ENCODE measurements at places on chromosomes 7 and 10.

- peak; percentile 98 for DNase-seq
These were observed 294.7 kb upstream of the PITRM1 start for GRCh38 chr10:3467052-3467951.

GRCh38 chr7:8215648-8216333, 46.2 kb downstream of the ICA1 start:
- no peak for DNase-seq

- no peak for DNase-seq
These were observed 8.3 kb downstream of the ATOH7 start for GRCh38 chr10:68223535-68224165.

DNA sequence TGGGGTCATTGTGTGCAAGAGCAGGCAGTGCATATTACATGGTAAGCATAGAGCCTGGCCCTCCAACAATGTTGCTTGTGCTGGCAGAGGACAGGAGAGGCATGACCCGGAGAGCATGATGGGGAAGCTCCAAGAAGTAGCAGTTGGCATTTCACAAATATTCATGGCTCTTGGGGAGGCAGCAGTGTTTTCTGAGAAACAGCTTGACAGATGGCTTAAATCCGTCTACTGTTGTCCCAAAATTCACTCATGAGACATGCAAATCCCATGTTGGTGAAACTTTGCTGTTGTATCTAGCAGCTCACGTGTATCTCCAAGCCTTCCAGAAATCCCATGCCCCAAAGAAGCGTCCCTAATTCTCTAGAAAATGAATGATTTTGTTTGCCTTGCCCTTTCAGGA, 487.0 kb downstream of the SORCS3 start:
- DNase-seq = no peak

GRCh38 chr7:155215576-155216325, 81.9 kb upstream of the INSIG1 start:
- DNase-seq = no peak

DNA sequence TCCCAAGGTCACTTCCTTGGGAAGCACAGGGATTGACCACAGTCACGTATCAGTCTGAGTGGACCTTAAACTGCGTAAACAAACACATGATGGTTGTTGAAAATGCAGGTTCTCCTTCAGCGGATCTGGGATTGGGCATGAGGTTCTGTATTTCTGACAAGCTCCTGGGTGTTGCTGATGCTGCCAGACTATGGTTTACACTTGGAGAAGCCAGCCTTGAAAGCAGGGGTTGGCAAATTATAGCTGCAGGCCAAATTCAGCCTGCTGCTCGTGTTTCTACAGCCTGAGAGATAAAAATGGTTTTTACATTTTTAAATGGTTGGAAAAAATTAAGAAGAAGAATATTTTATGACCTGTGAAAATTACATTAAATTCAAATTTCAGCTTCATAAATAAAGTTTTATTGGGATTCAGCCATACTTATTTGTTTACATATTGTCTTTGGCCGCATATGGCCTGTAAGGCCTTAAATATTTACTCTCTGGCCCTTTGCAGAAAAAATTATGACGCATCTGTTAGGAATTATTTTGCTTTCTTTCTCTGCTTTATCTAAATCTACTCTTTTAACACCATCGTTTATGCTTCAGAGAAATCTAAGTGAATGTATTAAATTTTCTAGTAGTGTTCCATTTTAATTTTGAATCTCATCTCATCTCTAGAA, 109.6 kb downstream of the SH2D4B start:
- no peak for DNase-seq

- DNase-seq = peak; percentile 69
These were observed 16.8 kb downstream of the BBIP1 start for GRCh38 chr10:110901954-110902819.

GRCh38 chr10:106555599-106555998, 608.9 kb downstream of the SORCS1 start:
- no peak for DNase-seq

- DNase-seq = no peak
These were observed 751.1 kb downstream of the GRM8 start for GRCh38 chr7:126501617-126502016.

DNA sequence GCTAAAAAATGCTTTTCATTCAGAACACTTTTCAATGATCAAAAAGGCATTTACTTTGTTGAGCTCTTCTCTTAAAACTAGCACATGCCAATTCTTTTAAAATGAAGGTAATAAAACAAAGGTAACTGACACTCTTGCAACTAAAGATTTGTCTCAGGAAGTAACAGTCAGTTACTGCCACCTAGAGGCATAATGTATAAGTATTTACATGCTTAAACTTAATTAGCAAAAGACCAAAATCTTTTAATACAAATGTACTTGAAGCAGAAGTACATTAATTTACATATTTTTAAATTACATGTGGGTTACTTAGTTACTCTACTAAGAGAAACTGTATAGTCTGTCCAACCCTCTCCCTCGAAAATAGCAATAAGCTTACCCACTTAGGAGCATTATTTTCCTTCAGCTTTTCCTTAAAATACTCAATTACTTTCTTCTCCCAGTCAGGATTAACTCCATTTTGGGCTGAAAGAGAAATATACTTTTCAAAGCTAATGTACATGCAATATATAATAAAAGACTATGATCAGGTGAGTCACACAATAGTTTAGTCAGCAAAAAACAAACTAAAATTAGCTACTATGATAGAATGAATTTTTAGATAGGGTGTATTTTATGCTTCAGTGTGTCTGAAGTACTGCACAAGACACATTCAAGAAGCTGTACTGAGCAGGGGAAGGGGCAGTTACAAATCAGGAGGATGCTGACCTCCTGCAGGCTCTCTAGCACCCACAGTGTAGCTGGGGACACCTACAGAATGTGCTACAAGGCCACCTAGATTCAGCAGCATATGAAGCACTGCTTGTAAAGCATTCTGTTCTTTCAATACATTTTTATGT, 13.0 kb downstream of the MCMBP start:
- DNase-seq = peak; percentile 59

DNA sequence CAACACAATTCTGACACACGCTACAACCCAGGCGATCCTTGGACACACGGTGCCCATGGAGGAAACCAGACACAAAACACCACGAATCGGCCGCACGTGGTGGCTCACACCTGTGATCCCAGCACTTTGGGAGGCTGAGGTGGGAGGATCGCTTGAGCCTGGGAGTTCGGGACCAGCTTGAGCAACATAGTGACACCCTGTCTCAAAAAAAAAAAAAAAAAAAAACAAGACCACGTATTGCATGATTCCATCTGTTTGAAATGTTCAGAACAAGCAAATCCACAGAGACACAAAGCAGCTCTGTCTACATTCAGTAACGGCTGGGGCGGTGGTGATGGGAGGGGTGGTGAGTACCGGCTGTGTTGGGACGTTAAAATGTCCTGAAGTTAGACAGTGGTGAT, 25.2 kb downstream of the ADAP1 start:
- no peak for DNase-seq

DNA sequence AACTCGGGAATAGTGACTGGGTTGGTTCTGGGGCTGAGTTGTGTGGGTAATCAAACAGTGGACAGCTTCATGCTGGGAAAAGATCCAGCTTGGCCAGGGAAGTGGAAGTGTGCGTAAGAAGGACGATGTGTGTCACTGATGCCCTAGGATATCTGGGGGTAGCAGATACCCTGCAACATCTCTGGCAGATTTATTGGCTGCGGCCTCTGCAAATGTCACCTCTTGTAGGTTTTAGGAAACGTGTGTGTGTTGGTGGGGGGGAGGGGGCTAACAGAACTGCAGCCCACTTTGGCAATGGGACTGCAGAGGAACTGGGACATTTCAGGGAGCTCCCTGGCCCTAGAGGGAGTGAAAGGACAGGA, 965 bp upstream of the AGAP3 start:
- DNase-seq = no peak

DNA sequence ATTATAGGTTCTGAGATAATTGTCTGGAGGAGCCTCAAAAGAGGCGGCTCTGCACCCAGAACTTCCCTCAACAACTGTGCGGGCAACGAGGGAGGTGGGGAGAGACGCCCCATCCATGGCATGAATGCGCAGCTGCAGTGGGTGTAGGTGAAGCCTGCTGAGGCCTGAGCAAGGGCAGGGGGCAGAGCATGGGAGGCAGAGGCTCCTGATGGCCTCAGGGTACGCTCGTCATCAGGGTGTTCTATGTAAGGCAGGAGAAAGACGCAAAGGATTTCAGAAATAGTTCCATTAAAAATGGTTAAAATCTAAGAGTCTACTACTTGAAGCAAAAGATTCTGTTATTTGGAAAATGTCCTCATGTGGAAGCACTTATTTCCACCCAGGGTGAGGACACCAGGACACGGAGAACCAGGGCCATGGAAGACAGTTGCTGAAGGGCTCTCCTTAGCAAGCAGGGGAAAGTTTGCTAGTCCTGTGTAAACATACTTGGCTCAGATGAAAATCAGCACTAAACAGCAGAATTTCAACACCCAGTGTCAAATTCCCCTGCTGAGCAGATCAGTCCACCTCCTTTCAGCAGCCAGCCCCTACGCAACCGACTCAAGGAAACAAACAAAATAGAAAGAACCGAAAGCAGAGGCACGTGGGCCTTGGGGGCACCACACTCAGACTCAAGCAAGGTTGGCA, 18.9 kb downstream of the INSIG1 start:
- DNase-seq = no peak

DNA sequence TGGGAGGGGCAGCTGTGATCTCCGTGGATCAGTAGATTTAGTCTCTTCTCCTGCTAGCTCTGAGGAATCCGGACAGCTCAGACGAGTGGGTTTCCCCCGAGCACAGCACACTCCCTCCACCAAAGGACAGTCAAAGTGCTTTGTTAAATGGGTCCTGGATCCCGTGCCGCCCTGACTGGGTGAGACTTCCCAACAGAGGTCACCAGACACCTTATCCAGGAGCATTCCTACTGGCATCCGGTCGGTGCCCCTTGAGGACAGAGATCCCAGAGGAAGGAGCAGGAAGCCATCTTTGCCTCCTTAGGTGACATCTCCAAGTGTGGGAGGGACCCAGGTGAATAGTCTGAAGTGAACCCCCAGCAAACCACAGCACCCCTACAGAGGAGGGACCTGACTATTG, 1148.9 kb downstream of the CNTNAP2 start:
- no peak for DNase-seq

- DNase-seq = no peak
These were observed 181.1 kb downstream of the PTPN20 start for GRCh38 chr10:47092376-47092775.

DNA sequence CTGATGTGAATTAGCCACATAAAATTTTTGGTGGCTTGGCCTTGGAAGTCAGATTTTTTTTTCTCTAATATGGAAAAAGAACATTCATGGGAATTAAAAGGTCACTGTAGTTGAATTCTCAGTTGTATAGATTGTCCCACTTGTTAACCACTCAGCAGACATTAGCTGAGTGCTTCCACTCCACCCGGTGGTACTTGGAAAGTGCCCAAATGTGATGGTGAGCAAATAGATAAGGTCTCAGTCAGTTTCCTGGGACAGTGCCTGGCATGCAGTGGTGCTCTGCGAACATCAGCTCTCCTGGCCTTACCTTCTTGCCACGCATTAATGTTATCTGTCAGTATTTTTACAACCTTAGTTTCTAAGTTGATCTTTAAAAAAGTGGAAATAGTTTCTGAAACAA, 1.4 kb downstream of the ATP5F1C start:
- DNase-seq = no peak

GRCh38 chr10:47425813-47426419, 41.8 kb upstream of the ZNF488 start:
- DNase-seq = no peak

- no peak for DNase-seq
These were observed 30.3 kb upstream of the TRIM24 start for GRCh38 chr7:138429577-138430250.

- DNase-seq = no peak
These were observed 120.7 kb downstream of the PRKAG2 start for GRCh38 chr7:151756076-151756731.

GRCh38 chr7:36809510-36809909, 85.2 kb upstream of the AOAH start:
- DNase-seq = no peak

GRCh38 chr7:15011289-15011688, 108.7 kb upstream of the DGKB start:
- no peak for DNase-seq

DNA sequence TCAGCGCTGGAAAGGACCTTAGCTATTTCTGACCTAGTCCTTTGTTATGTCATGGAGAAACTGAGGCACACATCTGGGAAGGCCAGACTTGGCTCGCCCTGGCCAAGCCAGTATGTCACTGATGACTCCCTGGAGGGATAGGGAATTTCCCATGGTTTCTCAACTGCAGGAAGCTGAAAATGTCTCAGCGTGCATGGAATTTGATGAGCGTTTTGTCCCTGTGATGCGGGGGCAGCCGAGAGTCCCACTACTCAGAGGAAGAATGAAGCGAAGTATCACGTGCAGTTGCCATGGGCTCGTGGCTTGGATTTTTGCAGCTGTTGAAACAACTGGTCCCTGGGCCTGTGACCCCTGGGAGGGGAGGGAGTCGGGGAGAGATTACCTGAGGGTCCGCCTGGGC, 44.8 kb downstream of the CLIP2 start:
- DNase-seq = no peak

DNA sequence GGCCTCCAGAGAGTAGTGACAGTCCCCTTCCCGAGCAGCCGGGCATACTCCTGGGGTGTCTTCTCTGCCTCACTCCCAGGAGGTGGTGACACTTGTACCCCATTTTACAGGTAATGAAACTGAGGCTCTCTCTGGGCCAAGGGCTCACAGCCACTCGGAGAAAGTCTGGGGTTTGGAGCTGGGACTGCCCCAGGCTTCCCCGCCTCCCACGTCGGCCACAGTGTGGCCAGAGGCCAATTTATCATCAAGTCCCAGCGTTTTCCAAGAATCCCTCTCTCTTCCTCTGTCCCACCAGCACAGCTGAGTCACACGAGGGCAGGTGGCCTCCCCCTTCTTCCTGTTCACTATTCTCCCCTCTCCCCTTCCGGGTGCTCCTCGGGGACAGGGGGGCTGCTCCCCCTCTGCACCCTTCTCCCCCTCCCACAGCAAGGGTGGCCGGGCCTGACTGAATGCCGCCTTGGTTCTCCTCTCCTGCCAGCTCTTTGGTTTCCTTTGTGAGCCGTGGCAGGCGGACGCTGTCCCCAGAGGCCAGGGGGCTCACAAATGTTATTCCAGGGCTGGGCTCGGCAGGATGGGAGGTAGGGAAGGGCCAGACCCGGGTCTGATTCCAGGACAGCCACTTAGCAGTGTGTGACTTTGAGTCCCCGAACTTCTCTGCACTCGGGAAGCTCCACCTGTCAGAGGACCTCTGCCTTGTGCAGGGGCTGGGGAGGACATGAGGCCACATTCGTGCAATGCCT, 17.7 kb downstream of the CLIP2 start:
- peak; percentile 61 for DNase-seq

DNA sequence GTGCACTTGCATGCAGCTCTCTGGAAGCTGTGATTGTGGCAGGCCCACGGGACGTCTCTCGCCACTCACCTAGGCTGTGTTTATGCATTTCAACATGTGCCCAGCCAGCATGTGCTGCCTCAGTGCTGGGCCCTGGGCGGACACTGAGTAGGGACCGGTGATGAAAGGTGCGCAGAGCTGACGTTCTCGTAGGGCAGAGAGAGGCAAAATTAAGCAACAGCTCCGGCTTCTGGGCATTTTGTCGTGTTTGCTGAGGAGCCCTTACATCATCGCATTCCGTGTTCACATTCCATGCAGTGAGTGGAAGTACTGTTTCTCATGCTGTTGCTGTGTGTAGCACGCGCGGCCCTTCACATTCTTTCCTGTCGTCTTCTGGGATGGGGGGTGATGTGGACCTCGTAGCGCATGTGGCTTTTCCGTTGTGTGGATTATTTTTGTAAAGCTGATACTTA, 50.5 kb downstream of the PRF1 start:
- DNase-seq = peak; percentile 46

- no peak for DNase-seq
These were observed at the start of gene NEURL1 for GRCh38 chr10:103493362-103493915. NEURL1 (plus strand) TSS chr10:103493705; CDS start chr10:103494388, 683 bp downstream.

GRCh38 chr10:113019692-113020474, 69.8 kb downstream of the TCF7L2 start:
- no peak for DNase-seq

Measured in astrocyte of the cerebellum (primary cell).